Activated CD4-positive, alpha-beta T cell treated with anti-CD3 and anti-CD28 coated beads for 24 hours (primary cell): ENCODE measurements at places on chromosomes 11 and 22.

- DNase-seq = no peak
Observed at GRCh38 chr11:103904324-103904667, 132.1 kb upstream of the DDI1 start.

GRCh38 chr11:116179401-116179800 lies 593.4 kb downstream of the BUD13 start:
- DNase-seq = no peak

DNA sequence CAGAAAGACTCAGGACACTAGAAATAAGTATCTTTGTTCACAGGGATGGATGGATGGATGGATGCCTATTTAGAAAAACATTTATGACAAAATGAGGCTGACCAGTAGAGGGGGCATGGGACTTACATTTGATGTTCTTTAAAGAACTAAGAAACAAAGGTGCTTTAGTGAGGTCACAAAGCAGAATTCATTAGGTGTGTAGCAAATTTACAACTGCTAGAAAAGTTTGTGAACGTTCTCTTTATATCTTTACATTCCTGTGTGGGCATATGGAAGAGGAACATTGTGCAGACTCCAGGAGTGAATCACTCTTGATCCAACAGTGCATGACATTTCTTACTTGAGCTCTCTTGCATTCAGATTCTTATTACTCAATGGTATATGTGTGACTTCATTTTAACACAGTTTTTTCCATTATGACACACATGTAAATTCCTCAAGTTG lies 15.8 kb upstream of the SIK2 start:
- DNase-seq = peak; percentile 36

DNA sequence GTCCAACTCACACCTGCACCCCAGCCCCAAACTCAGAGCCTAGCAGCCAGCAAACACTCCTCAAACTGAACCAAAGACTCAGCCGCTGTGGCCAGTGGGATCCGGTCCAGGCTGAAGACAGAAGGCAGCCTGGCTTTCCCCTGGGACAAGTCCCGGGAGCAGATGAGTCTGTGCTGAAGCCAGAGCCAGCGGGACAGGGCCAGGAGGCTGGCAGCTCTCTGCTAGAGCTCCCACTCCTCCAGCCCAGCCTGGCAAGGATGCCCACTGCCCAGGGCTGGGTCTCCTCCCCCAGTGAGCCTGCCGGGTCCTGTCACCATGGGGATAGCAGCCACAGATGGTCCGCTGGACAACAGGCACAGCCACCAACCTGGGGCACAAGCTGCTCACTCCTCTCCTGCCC lies 42.9 kb upstream of the PRR5 start:
- no peak for DNase-seq

DNA sequence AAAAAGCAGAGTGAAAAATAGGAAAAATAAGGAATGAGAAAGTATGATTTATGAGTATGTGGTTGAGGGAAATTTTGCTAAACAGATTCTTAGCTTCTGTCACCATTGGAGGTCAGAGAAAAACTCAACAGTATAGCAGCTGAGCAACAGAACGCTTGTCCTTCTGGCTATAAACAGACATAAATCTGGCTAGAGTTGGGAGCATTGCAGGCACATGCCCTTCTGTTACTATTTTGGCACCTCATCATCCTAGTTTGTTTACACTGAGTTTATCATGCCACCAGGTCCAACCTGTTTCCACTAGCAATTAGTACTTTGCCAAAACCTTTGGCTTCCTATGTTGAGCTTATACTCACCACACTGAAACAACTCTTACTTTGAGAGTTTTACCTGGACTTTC lies 6.9 kb downstream of the UBE4A start:
- no peak for DNase-seq

GRCh38 chr22:20952544-20953341 lies 14.3 kb upstream of the AIFM3 start:
- DNase-seq = no peak

GRCh38 chr11:115503083-115503885 lies 931 bp downstream of the CADM1 start:
- no peak for DNase-seq

- no peak for DNase-seq
Observed at GRCh38 chr11:18010977-18011586, 1.8 kb downstream of the SERGEF start.

- no peak for DNase-seq
Observed at GRCh38 chr11:130234315-130234714, 74.7 kb downstream of the ST14 start.

DNA sequence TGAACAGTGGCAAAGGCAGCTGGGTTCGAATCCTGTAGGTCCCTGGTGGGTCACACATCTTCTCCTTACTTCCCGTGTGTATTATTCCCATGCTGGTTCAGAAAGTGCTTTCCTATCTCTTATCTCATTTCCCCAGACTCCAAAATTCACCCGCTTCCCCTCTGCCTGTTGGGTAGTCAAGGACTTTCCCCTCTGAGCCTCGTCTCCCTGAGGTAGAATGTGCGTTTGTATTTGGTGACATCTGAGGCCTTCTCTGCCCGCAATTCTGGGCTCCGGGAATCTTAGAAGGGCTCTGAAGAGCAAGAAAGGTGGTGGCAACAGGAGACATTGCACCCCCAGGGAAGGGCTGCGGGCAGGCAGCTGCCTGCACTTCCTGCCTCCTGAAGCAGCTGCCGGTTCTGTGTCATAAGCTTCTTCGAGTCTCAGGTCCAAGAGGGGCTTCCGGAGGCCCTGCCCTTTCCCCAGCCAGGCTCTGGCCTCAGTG lies 5.9 kb downstream of the LRRC32 start:
- no peak for DNase-seq

DNA sequence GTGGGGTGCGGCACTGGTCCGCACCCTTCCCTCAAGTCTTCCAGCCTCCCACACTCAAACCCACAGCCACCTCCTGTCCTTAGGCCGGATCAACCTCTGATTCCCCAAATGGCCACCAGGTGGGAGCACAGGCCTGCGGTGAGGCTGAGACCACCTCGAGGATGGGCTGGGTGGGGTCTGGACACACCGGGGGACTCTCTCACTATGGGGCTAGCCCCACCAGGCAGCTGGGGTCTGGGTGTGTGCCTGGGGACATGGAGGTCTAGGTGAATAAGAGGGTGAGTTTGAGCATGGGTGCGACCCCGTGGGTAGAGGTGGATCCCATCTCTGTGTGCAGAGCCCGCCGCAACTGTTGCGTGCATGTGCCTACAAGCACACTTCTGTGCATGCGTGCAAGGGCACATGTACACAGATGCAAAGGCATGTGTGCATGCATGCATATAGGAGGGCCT lies 32.6 kb downstream of the MYO18B start:
- no peak for DNase-seq

- DNase-seq = no peak
Observed at GRCh38 chr11:45853332-45854219, 6.3 kb downstream of the CRY2 start.

DNA sequence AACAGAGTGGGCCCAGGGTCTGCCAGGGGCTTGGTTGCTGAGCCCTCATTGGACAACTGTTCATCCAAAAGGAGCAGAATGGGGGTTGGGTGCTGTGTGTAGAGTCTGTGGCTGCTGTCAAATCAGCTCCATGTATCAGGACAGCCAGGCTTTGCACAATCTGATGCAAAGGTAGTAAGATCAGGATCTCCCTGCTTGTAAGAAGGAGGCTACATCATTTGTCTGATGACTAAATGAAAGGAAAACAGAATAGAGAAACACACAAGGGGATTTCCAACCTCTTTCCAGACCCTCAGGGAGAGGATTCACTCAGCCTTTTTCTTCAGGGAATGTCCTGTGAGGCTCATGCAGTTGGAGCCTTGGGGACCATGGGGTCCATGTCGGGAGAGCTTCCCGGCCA lies 7.2 kb downstream of the MICAL2 start:
- no peak for DNase-seq

DNA sequence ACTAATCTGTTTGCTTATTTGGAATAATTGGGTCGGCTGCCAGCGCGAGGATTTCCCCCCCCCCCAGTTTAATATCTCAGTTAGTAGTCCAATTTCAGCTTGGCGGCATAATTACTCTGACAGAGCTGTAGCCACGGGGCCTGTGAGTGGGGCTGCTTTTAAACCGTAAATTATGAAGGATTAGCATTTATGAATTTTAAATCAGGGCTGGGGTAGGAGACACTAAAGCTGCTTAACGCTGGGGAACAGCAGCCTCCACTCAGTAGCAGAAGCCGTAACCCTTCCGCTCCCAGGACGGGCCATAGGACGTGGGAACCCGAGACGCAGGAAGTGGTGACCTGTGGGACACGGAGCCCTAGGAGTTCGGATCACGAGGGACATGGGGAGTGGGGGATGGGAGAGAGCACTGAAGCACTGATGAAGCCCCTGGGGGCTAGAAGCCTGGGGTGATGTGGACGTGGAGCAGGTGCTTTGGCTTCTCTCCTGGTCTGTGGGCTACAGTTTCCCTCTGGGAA lies 66.2 kb upstream of the LMO1 start:
- no peak for DNase-seq

DNA sequence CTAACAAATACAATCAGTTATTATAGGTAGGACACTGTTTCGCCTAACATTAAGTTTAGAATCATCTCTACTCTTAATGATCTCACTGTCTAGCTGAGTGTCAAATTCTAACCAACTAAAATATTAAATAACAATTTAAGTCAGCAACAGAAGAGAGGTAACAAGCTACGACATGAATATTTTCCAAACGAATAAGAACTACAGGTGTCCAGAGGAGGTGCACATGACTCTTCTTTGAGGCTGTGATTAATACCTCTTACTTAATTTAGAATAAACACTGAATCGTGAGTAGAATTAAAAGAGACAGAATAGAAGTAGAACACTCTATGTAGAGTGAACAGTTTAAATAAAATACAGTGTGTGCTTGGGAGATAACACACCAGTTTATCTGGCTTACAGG lies 619.0 kb upstream of the ARHGAP42 start:
- no peak for DNase-seq

GRCh38 chr11:99952816-99953215 lies 734.3 kb upstream of the ARHGAP42 start:
- DNase-seq = no peak

GRCh38 chr11:35105319-35106079 lies 33.5 kb upstream of the CD44 start:
- DNase-seq = no peak

DNA sequence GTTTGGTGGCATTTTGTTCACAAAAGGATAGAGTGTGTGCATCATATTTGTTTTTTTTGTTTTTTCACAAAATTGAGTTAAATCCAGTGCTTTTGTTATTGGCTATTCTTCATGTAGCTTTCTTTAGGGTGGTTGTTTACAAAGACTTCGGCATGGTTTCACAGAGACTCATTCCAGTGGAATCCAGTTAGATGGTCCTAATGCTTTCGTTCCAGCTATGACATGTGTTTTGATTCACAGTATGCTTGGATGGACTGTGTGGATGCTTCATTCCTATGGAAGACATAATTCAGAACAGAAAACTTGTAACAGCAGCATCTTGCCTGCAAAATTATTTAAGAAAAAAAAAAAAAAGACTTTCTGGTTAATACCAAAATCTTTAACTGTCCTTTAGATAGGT lies 97.9 kb downstream of the PDHX start:
- no peak for DNase-seq

DNA sequence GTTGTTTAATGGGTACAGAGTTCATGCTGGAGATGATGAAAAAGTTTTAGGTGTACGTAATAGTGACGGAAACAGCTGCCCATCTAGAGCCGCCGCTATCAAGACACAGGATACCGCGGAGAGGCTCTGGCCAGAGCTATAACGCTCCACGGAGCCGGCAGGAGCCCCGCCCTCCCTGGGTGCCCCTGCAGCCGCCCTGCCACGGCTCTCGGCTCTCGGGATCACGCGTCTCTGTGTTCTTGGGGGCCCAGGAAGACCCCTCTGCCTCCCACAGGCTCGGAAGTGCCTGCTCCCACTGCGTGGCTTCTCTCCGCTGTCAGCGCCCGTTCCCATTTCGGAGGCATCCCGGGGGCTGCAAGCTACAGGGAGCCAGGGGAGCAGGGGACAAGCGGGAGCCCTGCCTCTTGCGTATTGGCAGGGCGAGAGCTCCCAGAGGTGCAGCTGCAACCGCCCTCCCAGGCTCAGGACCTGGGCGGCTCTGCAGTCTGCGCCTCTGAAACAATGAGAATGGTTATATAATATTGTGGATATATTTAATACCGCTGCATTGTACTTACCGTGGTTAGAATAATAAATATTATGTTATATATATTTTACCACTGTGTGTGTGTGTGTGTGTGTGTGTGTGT lies 13.7 kb downstream of the GLYATL2 start:
- DNase-seq = no peak

GRCh38 chr11:32704261-32704660 lies 90.2 kb downstream of the CCDC73 start:
- no peak for DNase-seq

- no peak for DNase-seq
Observed at GRCh38 chr11:125925247-125925740, 20.6 kb upstream of the VSIG10L2 start.

GRCh38 chr11:117428856-117429229 lies 101.2 kb downstream of the CEP164 start:
- DNase-seq = no peak

- DNase-seq = no peak
Observed at GRCh38 chr11:107963091-107963490, 34.8 kb downstream of the RAB39A start.

DNA sequence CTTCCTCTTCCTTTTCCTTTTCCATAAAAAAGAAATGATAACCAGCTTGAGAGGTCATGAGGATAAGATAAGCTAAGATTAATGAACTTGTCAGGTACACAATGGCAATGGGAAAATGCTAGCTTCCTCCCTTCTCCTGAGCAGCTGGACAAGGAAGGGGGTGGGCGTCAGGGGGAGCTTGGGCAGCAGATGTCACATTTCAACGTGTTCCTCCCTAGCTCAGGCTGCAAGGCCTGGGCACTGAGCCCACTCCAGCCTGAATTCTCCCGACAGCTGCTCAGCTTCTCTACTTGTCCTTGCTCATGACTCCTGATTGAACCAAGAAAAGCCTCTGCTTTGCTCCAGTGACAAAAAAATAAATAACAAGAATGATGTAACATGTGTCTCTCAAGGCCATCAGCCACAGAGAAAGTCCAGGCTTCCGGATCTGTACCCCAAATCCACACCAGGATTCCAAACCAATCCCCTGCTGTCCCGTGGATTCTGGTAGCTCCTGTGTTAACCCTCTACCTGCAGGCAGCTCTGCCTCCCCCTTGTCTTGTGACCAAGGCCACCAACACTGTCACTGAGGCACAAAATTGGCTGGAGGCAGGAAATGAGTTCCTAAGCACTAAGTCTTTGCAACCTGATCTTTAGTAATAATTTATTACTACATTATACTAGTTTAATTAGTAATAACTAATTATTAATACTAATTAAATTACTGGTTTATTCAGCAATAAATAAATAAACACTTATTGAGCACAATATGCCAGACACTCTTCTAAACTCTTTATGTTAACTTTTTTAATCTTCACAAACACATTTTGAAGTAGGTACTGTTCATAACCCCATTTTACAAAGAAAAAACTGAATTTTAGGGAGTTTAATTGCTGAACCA lies 146.5 kb downstream of the CCDC34 start:
- no peak for DNase-seq

- no peak for DNase-seq
Observed at GRCh38 chr11:69063652-69064260, 15.0 kb downstream of the TPCN2 start.

- DNase-seq = no peak
Observed at GRCh38 chr11:46026606-46027293, 94.5 kb downstream of the PHF21A start.

GRCh38 chr11:15495462-15495861 lies 380.7 kb downstream of the INSC start:
- no peak for DNase-seq
